ENCODE measurements at places on chromosomes 12 and 14. TPM values are rescaled to one million over a fixed set of nuclear protein-coding genes. Genes with fewer than 3 reads are reported as not detected.

Gene KLRB1
- total RNA-seq = not detected

Gene PGF
- 10.5 TPM for total RNA-seq

Gene FITM1
- not detected for total RNA-seq

Gene KCNC2
- not detected for total RNA-seq

Gene SYT1
- total RNA-seq = 7.4 TPM

Gene LRP10
- total RNA-seq = 124 TPM

Gene RNASE2
- total RNA-seq = not detected

Gene ALDH2
- total RNA-seq = 23.2 TPM

- no peak for DNase-seq
These were observed 11.1 kb downstream of the ABCB9 start for GRCh38 chr12:122955156-122955555.

DNA sequence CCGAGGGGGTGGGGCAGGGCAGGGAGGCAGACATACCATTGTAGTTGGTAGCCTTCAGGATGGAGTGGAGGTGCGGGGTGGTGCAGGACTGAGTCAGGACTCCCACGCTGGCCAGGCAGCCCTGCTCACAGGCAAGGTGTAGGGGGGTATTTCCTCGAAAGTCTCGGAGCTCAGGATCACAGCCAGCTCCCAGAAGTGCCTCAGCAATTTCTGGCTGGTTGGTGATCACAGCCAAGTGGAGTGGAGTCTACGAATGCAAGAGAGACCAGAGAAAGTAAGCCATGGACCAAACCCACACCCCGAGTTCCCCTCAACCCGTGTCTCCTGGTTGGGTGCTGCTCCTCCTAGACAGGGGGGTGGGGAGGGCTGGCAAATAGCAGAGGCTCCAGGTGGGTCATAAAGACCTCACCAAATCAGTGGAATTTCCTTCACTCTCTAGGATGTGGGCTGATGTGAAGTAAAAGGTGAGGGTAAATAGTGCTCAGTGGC, 1.4 kb downstream of the NFKBIA start:
- DNase-seq = no peak

- no peak for DNase-seq
These were observed 72.1 kb upstream of the ST8SIA1 start for GRCh38 chr12:22406627-22407026.

GRCh38 chr12:117034701-117035151, 64.5 kb downstream of the TESC start:
- no peak for DNase-seq

DNA sequence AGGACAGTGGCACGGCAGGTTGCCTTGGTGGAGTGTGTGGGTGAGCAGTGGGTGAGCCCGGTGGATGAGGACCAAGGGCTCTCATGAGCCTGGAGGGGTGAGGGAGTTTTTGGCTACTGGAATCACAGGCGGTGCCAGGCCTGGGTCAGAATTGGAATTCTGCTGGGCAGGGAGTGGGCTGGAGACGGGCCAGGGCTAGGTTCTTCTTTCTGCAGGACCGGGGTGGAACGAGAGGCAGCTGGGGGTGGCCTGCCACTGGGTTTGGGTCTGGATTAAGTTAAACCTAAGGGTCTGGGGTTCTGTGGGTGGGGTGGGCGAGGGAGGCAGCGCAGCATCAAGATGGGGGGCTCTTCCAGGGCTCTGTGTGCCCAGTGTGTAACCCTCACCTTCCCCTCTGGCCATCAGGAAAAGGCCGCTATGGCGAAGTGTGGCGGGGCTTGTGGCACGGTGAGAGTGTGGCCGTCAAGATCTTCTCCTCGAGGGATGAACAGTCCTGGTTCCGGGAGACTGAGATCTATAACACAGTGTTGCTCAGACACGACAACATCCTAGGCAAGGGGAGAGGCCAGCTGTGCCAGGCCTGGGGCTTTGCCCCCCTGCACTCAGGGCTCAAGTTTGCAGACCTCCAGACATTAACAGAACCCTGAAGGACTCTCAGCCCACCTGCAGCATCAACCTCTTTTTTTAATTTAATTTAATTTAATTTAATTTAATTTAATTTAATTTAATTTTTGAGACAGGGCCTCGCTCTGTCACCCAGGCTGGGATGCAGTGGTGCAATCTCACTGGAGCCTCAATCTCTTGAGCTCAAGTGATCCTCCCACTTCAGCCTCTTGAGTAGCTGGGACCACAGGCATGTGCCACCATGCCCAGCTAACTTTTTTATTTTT, 7.0 kb downstream of the ACVRL1 start:
- DNase-seq = no peak

DNA sequence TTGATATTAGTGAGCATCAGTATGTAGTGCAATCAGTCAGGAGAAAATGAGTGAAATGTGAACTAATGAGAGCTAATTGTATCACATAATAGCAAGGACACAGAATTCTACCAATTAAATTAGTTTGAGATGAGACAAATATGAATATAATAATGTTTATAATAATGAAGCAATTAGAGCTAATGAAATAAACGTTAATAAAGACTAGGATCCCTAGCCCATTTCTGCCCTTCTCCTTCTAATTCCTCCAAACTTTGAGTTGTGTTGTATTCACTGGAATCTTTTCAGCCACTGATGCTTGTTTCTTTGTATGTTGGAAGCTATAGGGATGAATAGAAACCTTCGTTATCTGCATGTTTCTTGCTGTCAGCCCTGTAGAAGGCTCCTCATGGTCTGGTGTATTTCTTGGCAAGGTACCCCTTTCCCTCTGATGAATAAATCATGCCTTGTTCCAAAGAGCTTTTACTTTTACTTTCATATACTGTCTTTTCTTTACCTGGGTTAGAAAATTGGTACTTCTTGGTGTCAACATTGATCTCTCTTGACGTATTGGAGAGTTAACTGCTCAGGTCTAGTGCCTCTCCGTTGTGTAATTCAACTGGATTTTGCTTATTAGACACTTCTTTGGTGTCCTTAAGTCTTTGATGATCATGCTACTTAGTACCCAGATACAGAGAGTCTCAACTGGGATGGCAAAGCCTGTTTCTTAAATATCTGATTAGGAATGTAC, 154.8 kb downstream of the PTCSC3 start:
- DNase-seq = no peak

DNA sequence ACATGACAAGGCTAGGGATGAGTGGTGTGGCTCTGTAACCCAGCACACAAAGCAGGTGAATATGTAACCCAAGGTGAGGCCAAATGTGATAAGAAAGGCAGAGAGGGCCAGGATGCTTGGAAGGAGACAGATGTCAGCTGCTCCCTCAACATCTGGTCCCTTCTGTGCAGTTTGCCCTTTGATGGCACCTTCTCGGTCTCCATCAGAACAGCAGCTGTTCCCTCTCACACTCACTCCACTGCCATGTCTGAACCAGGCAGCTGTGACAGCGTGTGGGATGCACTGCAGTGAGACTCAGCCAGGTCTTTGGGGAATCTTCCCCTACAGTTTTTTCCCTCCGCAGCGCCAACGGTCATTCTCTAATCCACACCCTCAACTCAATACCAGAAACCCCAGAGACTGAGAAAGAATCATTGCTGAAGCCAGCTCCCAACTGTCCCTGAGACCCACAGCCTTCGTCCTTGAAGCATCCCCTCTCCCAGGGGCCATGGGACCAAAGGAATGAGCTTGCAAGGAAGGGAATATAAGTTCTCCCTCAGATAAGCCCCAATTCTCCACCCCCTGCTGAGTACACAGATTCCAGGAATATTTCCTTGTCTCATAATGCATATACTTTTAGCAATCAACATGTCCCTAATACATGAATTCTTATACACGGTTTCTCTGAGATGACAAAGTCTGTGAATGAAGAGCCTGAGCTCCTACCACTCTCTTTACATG, 230.0 kb downstream of the GLT1D1 start:
- no peak for DNase-seq

GRCh38 chr14:68015356-68016254, 196.0 kb downstream of the RAD51B start:
- no peak for DNase-seq

DNA sequence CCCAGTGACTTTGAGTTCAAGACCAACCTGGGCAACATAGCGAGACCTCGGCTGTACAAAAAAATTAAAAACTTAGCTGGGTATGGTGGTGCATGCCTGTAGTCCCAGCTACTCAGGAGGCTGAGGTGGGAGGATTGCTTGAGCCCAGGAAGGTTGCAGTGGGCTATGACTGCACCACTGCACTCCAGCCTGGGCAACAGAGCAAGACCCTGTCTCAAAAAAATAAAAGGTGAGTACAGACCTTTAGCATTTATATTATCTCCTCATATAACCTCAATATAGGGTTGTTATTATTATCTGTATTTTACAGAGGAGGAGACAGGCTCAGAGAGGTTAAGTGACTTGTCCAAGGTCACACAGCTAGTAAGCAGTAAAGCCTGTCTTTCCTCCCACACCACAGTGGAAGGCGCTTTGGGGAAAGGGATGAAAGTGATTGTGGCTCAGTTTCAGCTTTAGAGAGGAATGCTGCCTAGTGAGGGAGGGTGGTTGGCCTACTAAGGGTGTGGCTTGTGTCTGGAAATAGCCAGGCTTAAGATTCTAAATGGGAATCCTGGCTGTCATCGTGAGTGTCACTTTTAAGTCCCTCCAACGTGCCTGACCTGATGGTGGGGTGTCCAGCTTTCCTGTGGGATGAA, 7.2 kb downstream of the TPCN1 start:
- no peak for DNase-seq

DNA sequence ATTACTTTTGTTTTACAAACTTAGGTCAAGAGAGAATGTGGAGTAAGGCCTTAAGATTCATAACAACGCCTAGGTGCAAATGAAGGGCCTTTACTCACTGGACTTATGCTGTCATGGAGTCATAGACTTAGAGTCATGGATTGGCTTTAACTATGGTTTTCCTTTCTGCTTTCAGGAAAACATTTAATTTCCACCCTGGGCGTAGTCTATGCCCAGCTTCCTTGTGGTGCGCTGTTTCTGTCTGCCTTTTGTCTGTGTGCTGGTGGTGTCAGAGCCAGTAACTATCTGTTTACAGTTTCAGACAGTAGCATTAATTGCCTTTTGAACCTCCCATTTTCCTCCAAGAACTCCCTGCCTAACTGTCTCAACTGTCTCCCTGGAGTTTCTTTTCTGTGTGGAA, 31.8 kb upstream of the COX6A1 start:
- DNase-seq = no peak

DNA sequence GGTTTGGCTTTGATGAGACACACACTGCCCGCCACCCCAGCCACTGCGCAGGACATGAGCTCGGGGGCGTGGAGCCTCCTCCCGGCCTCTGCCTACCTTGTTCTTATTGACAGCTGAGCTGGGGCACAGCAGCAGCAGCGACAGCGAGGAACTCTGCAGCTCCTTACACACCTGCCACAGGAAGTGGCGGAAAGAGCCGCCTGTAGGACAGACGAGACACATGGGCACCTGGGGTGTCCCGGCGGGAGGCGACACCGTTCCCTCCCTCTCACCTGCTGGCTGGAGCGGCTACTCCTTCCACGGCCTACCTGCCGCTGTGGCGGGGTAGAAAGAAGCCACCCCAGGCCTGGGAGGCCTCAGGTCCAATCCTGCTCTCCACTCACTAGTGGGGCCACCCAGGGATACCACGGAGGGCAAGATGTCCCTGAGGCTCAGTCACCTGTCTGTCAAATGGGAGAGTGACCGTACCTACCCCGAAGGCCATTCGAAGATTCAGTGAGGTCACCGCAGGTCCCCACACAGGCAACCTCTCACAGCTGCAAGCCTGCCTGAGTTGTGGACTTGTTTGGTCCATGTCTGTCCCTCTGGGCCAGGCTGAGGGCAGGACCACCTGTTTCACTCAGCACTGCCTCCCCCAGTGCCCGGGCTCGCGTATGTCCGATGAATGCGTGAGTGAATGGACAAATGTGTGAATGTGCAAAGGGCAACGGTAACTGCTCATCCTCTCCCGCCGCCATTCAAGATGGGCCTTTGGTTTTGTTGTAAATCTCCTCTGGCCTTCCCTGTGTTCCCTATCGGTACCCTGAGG, 42.6 kb downstream of the TRAFD1 start:
- DNase-seq = no peak

- DNase-seq = no peak
These were observed 8.5 kb downstream of the ZFYVE21 start for GRCh38 chr14:103724116-103724515.

GRCh38 chr12:45423931-45424330, 208.0 kb downstream of the ANO6 start:
- no peak for DNase-seq

DNA sequence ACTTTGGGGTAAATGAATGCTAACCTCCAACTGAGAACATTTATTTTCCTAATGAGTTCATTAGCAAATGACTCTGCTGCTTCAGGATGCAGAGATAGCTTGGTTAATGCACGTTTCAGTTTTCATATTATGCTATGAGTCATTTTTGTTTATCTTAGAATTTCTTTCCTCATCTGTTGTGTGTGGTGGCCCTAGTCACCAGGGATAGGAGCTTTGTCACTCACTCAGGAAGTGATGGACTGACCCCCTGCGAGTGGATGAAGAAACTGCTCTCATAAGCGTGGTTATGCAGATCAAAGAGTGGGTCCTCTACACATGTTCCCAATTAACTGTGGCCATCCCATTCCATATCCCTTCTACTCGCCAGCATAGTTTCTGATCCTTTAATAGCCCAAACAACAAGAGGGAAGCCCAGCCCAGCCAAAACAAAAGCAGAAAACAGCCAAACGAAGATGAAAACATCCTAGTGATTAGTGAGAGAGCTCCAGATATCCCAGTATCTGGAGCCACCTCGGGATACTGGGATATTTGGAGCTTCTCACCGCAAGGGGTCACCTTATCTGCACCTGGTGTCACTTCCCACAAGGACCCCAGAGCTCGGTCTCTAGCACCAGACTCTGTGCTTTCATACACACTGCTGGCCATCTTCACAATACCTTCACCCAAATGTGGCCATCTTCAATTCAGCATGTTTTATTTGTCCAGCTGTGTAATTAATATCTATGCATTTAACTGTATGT, 8.6 kb downstream of the TC2N start:
- DNase-seq = no peak

DNA sequence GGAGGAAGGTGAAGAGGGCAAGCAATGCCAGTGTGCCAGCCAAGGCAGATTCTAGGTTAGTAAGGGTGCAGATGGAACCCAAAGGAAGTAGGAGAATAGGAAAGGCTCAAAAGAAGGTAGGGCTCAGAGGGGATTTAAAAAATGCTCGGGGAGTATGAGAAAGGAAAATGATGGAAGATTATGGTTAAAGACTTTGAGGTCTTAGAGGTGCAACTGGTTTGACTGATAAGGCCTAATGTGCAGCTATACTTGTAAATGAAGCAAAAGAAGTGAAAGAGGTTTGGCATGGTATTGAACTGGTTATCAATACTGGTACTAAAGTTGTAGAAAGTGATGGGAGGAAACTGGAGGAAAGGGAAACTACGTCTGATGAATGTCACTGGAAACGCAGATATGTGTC, 94.7 kb downstream of the RPS6KA5 start:
- no peak for DNase-seq

GRCh38 chr14:50018201-50018932, 98.0 kb downstream of the VCPKMT start:
- no peak for DNase-seq
